SJSA1 (cell line): ENCODE measurements at places on chromosomes 5 and 9. TPM values are rescaled to one million over a fixed set of nuclear protein-coding genes. Genes with fewer than 3 reads are reported as not detected.

FOXE1 gene
- 3.1 and 4.7 TPM in 2 replicates for total RNA-seq

FIBCD1 gene
- 0.08 TPM in 1 of 2 replicates, not detected in the other for total RNA-seq

DMRT2 gene
- not detected in 2 replicates for total RNA-seq

PKD2L2 gene
- total RNA-seq = not detected in 2 replicates

AHRR gene
- 17.8 and 22.6 TPM in 2 replicates for total RNA-seq

C5orf58 gene
- total RNA-seq = not detected in 2 replicates

PCDHB6 gene
- total RNA-seq = 0.29 and 0.50 TPM in 2 replicates

IL17B gene
- total RNA-seq = 1.00 TPM in 1 of 2 replicates, not detected in the other

PLPP7 gene
- total RNA-seq = 0.08 TPM in 1 of 2 replicates, not detected in the other

SLC34A1 gene
- total RNA-seq = not detected in 2 replicates

CSF1R gene
- total RNA-seq = 1.2 TPM in 1 of 2 replicates, not detected in the other

IL4 gene
- not detected in 2 replicates for total RNA-seq

ASB6 gene
- total RNA-seq = 14.5 and 14.9 TPM in 2 replicates

PCDHAC1 gene
- total RNA-seq = 0.28 TPM in 1 of 2 replicates, not detected in the other

GADD45G gene
- total RNA-seq = not detected in 2 replicates

GAS1 gene
- total RNA-seq = 2.3 and 3.7 TPM in 2 replicates

FABP6 gene
- total RNA-seq = not detected in 2 replicates

LRRC19 gene
- total RNA-seq = not detected in 2 replicates

GTF2H2 gene
- total RNA-seq = 41.7 and 51.2 TPM in 2 replicates

SMIM3 gene
- total RNA-seq = 9.7 and 14.3 TPM in 2 replicates

SECISBP2 gene
- total RNA-seq = 13.5 and 25.5 TPM in 2 replicates

PCDHB5 gene
- 25.2 and 27.3 TPM in 2 replicates for total RNA-seq

TMCO6 gene
- 17.9 and 100 TPM in 2 replicates for total RNA-seq

CDH9 gene
- not detected in 2 replicates for total RNA-seq

MED10 gene
- total RNA-seq = 26.8 and 30.1 TPM in 2 replicates

NR6A1 gene
- 0.88 and 1.0 TPM in 2 replicates for total RNA-seq

PCDH12 gene
- not detected in 2 replicates for total RNA-seq

ST8SIA4 gene
- not detected in 2 replicates for total RNA-seq

SELENOP gene
- total RNA-seq = 0.76 TPM in 1 of 2 replicates, not detected in the other

PCDHGA3 gene
- total RNA-seq = 0.26 TPM in 1 of 2 replicates, not detected in the other

MIGA2 gene
- 17.6 and 24.9 TPM in 2 replicates for total RNA-seq

PDE6A gene
- 0.05 TPM in 1 of 2 replicates, not detected in the other for total RNA-seq
